ENCODE measurements at places on chromosomes 7 and 10. TPM values are rescaled to one million over a fixed set of nuclear protein-coding genes. Genes with fewer than 3 reads are reported as not detected.

GRCh38 chr7:83520726-83521125 is 128.2 kb downstream of the SEMA3E start:
- no peak for DNase-seq

GRCh38 chr10:29540016-29540415 is 94.8 kb downstream of the SVIL start:
- no peak for DNase-seq

DNA sequence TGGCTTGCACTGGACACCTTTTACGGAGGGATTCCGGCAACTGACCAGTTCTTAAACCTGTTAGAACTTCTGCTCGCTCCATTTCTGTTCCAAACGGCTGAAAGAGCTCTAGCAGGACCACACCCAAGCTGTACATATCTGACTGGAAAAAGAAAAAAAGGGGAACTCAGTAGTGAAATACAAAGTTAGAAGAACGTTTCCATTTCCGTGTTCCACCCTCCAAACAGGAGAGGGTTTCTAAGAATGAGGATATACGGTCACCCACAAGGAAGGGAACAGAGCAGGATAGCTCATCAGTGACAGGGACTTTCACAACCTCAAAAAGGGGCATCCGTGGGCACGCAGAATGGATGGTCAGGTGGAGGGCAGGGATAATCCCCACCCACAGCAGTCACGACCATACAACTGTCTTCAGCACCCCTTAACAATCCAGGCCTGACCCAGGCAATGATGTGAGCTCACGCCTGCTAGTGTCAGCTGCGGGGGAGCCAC is 4.3 kb upstream of the ANKRD61 start:
- no peak for DNase-seq

- no peak for DNase-seq
Measured at GRCh38 chr7:111736552-111736874, 174.2 kb upstream of the IMMP2L start.

DNA sequence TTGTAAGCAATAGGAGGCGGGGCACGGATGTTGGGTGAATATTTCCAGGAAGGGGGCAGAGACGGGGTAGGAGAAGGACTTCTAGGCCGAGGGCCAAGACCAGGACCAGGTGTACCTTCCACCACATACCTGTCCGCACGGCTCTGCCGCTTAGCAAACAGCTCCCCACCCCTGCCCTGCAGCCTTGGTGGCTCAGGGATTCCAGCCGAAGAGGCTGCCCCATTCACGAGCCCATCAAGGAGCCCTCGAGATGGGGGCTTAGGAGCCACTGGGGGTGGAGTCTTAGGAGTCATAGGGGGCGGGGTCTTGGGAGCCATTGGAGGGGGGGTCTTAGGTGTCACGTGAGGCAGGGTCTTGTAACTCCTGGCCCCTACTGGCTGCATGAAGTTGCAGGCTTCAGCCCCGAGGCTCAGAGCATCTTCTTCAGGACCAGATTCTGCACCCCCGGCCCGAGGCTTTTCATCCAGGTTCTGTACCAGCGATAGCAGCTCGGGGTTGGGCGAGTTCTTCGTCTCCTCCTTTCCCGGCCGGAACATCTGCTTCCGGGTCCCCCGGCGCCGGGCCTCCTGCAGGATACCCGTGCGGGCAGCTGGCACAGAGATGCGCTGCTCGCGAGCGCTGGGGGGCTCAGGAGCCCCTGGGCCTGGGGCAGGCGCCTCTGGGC is 6.1 kb upstream of the MYOZ1 start:
- peak; percentile 69 for DNase-seq

GRCh38 chr7:96685353-96685752 is 24.3 kb downstream of the SEM1 start:
- no peak for DNase-seq

- DNase-seq = no peak
Measured at GRCh38 chr10:72981028-72981881, 26.6 kb upstream of the PLA2G12B start.

SSMEM1 gene
- total RNA-seq = not detected

GRCh38 chr7:85224171-85224570 is 37.3 kb upstream of the SEMA3D start:
- no peak for DNase-seq

- no peak for DNase-seq
Measured at GRCh38 chr10:113078282-113078907, 128.3 kb downstream of the TCF7L2 start.
